ENCODE measurements at places on chromosomes 1 and 21.

DNA sequence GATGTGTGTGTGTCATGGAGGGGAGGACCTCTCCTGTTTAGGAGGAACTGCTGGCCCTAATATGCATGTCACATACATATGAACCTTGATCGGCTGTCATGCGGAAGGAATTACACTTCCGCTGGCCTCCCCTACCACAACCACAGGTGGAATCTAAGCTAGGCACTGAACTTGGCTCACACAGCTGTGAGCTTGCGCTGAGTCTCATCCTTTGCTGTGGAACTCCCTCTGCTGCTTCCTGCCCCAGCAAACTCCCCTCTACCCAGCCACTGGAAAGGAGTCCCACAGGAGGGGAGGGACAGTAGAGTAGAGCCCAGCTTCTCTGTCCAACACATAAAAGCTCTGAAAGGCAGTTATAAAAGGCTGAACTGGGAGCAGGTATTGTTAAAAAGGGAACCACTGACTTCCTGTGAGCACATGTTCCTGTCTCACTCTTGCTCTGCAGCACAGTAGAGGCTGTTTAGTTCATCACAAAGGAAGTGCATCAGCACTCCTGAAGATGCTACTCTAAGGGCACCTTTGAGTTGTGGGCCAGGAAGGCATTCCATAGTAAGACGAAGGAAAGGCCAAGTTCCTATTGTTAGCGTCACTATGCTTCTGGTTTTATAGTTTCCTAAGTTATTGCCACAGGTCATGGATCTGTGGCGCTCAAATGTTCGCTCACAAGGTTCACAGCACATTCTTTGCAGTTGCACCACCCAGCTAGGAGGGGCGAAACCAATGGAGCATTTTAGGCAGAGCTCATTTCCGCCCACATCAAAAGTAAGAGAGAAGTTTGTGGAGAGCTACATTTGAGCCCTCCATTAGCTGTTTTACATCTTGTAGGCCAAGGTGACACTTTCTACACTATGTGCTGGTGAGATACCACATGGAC, 17.7 kb upstream of the PTPRC start:
- no peak for DNase-seq

- no peak for DNase-seq
These were observed 12.9 kb downstream of the MORN1 start for GRCh38 chr1:2378441-2378851.

GRCh38 chr1:8663090-8663802, 154.2 kb downstream of the RERE start:
- DNase-seq, result no peak

DNA sequence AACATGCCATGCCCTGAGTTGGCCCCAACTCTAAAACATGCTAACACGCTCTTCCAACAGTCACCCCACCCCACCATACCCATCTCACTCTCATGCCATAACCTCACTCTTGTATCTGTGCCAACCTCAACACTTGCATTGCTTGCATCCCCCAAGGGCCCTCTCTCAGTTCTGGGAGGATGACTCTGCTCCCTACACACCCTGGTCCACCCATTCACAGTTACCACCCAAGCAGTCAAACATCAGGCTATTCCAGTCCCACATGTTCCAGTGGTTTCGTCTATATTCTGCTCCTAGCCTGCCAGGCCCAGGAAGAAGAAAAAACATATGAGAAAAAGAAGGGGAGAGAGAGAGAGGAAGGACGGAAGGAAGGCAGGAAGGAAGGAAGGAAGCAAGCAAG, 31.0 kb downstream of the GBP6 start:
- no peak for DNase-seq

DNA sequence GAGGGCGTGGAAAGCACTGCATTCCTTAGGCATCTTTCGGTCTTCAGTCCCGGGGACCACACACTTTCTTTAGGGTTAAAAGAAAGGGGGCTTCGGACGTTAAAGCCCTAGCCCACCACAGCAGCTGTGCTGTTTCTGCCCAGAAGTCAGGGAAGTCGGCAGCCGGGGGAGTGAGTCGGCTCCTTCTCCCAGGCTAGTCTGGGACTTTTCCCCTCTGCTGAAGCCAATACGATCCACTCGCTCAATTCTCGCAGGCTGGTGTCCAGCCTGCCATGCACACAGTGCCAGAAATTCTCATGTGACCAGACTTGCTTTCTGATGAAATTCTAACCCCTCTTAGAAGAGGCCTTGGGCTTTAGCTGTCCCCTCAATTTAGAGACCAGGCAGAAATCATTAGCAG, 67.7 kb downstream of the BCAR3 start:
- DNase-seq, result no peak
